ENCODE measurements at places on chromosomes 12 and 14.

DNA sequence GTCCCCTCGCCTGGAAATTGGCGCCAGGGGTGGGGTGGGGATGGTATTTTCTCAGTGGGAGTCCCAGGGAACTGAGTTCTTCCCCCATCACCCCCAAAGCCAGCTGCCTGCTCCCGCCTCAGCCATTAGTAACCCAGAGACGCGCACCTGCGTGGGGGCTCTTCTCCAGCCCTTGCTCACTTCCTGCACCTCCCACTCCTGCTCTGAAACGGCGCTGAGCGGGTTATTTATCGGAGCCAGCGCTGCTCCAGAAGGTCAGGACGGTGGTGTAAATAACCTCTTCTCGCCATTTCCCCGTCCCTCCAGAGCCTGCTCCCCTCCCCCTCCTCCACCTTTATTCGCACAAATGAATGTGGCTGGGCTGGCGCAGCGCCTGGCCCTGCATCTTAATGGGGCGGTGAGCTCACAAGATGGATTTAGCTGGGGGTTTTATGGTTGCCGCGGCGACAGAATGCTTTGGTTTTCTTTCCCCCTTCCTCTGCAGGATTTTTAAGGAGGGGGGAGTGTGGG is 12.2 kb downstream of the GPR84 start:
- no peak for DNase-seq

- DNase-seq, result no peak
Observed at GRCh38 chr12:114674251-114675047, 9.5 kb downstream of the TBX3 start.

GRCh38 chr12:90954921-90955320 is at the start of gene CCER1:
CCER1 (minus strand) TSS chr12:90955176; CDS start chr12:90954742, 434 bp downstream.
- DNase-seq, result no peak

DNA sequence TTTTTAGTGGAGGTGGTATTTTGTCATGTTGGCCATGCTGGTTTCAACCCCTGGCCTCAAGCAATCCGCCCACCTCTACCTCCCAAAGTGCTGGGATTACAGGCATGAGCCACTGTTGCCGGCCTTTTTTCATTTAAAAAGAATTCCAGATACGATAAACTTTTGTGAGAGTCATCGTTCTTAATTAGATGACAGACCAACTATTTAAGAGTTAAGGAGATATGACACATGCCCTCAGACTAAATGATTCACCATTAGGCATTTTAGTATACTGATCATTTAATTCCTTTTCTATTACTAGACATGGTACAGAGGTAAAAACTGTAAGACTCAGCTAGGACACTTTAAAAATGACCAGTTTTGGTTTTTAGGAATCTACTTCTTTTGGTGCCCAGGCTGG is 2.4 kb downstream of the ANKRD13A start:
- no peak for DNase-seq

- peak; percentile 72 for DNase-seq
Observed at GRCh38 chr14:61147381-61147821, 133.7 kb downstream of the TMEM30B start.

DNA sequence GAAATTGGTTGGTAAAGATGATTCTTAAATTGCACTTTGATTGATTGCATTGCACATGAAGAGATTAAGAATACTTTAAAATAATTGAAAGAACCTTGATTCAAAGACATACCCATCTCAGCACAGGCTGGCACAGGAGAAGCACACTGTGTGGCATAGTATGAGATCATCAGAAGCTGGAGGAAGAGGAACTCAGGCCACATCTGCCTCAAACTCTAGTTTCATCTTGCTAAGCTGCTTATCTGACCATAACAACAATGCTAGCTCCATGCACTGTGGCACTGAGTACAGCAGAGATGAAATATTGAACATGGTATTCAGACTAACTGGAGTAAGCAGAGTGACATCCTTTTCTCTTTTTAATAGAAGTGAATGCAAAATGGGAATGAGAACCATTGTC is 99.1 kb downstream of the TBC1D30 start:
- DNase-seq, result no peak

DNA sequence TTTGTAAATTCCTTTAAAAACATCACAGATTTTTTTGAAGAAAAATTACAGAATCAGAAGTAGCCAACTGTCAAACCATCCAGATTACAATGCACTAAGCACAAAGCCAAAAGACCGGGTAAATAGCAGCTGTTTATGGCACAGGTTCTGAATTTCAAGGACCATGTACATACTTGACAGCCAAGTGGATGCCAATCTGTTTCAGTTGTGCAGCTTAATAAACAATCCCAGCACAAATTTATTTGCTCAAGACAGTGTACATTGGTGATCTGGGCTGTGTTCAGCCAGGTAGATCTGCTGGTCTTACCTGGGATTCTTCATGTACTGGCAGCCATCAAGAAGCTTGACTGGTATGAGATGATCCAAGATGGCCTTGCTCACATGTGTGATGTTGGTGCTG is 229.8 kb upstream of the FLRT2 start:
- no peak for DNase-seq
